ENCODE measurements at places on chromosomes 5 and 9. TPM values are rescaled to one million over a fixed set of nuclear protein-coding genes. Genes with fewer than 3 reads are reported as not detected.

The KCTD16 gene
- 0.13 TPM for total RNA-seq

The PKN3 gene
- 3.2 TPM for total RNA-seq

The S1PR3 gene
- 141 TPM for total RNA-seq

- no peak for ATAC-seq
Measured at GRCh38 chr5:31095796-31096195, 97.7 kb upstream of the CDH6 start.

DNA sequence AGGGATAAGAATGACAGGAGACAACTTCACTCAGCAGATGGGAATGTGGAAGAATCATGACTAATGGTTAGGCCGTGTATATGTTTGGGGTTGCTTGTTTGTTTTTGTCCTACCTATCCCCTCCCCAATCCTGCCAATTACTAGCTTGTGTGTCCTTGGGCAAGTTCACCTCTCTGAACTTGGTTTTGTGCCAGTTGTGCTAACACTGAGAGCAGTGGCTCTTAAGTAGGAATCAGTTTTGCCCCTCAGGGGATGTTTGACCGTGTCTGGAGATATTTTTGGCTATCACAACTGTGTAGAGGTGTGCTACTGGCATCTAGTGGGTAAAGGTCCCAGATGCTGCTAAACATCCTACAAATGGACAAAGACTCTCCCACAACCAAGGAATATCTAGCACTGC is 287.0 kb downstream of the DMRT2 start:
- ATAC-seq: no peak

The ST8SIA4 gene
- 3.9 TPM for total RNA-seq
